ENCODE measurements at places on chromosomes 6 and 20. TPM values are rescaled to one million over a fixed set of nuclear protein-coding genes. Genes with fewer than 3 reads are reported as not detected.

- no peak for DNase-seq
Measured at GRCh38 chr20:51366155-51366886, 176.2 kb downstream of the NFATC2 start.

DNA sequence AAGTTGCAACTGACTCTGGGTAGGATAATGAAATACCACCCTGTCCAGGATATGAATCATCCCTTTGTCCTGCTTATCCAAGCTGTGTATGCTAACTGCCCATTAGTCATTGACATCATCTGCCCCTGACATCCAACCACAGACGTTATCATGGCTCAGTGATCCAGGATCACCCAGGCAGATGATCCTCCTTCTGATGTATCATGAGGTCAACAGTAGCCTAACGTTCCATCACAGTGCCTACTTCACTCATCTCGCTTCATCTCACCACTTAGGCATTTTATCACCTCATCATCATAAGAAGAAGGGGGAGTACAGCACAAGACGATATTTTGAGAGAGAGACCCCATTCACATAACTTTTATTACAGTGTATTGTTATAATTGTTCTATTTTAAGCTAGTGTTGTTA is 13.4 kb upstream of the BTN3A2 start:
- no peak for DNase-seq

- no peak for DNase-seq
Measured at GRCh38 chr6:36506611-36507010, 40.7 kb downstream of the STK38 start.

DNA sequence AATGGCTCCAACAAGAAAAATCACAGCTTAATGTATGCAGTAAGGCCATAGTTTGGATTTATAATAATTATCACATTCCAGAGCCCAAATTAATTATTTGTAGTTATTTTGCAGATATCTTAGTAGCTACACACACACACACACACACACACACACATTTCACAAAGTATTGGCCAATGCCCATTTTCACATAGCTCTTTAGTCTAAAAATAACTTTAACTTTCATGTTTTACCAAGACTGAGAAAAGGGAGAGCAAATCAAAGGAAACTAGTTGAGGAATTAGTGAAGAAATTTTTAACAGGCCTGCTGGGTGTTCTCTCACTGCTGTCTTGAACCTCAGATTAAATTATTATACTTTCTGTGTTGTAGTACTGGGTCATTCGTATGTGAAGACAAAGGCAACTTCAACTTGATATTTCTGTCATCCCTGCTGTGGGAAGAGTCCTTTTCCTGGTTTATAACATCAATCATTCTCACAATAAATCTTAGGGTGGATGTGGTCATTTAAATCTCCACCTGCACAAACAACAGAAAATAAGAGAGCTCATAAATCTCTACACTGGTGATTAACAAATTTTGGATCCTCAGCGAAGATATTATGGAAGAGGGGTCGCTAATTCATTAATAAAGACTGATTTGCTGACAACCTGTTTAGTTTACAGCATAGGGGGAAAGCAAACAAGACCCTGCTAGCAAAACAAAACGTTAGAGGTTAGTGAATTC is 1.6 kb upstream of the TCF21 start:
- DNase-seq: no peak

GRCh38 chr20:54177378-54177777 is 3.6 kb upstream of the CYP24A1 start:
- DNase-seq: no peak

GRCh38 chr6:12354499-12354898 is 64.3 kb downstream of the EDN1 start:
- DNase-seq: no peak

DNA sequence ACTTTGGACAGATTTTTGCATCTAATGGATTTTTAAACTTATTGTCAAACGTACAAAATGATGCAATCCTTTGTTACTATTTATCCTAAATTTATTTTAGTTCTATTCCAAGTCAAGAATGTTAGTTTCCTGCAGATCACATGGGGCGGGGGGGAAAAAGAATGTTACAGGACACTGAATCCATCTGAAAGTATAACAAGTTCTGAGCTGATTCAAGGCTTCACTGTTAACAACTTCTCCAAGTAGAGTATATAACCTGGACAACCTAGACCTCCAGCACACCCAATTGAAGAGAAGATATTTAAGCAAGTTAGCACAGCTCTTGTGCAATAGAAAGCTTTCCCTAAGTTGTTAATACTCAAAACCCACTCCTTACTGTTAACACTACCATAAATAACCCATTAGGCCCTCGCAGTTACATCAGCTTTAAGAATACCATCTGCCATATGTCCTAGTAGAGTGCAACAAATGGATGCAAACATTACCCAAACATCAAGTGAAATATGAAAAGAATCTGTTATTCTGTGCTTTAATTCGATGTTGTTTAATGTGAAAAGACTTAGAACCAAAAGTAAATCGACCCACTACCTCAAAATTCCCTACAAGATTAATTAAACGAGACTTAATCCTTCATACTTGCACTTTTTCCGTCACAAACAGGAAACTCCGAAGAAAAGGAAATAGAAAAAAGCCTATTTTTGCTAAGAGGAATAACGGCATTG is 1.3 kb downstream of the SEC63 start:
- DNase-seq: no peak

GRCh38 chr20:56278196-56278595 is 29.7 kb downstream of the MC3R start:
- DNase-seq: no peak

DNA sequence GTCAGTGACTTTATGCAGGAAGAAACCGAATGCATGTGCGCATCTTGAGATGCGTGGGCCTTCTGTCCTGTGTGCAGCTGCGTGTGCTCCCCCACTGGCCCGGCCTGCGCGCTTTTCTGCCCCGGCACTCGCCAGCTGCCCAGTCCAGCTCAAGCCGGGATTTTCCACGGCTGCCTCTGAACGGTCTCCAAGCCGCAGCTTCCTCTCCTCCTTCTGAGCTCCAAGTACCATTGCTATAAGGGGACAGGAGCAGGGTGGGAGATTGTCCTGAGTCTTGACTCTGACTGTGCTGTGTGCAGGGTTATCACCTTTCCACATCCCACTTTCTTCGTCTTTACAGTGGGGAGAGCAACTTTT is 302.8 kb downstream of the THBS2 start:
- DNase-seq: no peak

- DNase-seq: no peak
Measured at GRCh38 chr20:21074605-21075336, 31.4 kb downstream of the LINC00237 start.

GRCh38 chr6:41077536-41077935 is 4.8 kb downstream of the NFYA start:
- DNase-seq: no peak

DNA sequence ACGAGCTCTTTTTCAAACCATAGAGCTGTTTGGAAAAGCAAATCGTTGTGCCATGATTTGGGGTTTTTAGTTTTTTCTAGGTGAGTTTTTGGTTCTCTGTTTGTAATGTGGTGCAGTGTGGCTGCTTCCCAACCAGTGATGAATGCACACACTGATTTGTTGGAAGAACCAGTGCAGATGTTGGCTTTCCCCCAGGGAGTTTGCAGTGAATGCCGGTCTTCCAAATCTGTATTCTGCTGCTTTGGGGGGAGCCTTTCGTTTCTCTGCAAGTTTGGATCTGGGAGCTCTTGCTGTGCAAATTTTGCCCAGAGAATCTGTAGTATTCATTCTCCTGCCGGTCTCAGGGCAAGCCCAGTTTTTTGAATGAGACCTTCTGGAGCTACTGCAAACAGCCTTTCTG is 14.5 kb downstream of the HECA start:
- no peak for DNase-seq

DNA sequence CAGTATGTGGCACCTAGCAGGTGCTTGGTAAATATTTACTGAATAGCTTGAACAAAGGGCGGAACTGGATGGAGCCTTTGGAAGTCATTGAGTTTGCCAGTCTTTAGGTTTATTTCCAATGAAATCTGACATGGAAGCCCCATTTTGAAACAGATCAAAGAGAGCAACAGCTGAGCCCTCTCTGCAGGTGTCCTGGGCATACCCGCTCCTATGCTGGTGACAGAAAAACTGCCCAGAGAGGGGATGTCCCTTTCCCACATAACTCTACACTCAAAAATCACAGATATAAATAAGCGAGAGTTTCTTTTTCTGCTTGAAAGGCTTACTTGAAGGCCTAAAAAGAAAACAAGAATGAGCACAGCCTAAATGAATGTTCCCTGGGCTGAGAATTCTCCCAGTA is 53.0 kb upstream of the RALY start:
- no peak for DNase-seq

DNA sequence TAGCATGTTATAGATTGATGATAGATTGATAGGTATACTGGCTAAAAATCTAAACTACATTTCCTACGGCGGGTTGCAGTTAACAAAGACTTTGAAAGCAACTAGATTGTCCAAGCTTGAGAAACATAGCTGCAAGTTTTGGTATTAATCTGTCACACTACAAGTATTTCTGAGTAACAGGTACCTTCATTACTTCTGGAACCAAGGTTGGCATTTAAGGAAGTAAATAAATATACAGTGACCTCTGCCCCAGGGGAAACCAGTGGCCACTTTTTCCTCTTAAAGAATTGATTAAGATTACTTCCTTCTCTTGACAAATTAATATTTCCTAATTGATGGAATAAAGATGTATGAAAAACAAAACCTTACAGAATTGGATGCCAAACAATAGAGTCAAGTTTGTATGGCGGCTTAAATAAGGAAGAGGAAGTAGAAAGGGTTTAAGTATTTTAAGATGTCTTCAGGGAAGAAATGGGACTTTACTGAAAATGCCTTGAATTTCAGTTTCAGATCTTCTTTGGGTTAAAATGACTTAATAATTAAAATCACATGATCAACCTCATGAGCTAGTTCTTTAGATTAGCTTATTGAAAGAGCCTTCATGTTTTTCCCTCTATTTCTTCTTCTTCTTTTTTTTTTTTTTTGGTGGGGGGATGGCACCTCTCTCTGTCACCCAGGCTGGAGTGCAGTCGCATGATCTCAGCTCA is 132.8 kb downstream of the DOK5 start:
- no peak for DNase-seq

DNA sequence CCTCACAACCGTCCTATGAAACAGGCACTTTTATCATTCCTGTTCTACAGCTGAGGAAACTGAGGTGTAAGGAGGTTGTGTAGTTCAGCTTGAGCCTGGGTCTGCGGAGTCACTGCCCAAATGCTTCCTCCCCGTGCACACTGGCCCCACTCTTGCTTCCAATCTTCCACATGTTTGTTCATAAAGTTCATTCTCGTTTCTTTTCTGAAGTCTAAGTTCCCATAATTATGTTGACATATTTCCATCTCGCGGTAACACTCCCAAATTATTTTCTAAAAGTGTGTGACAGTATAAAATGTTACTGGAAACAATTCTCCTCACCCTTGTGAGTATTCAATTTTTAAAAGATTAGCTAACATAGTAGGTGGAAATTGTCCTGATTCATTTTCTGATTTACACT is 106.9 kb downstream of the SLC22A3 start:
- DNase-seq: no peak

- no peak for DNase-seq
Measured at GRCh38 chr6:103522045-103522444, 1337.7 kb downstream of the HACE1 start.

DNA sequence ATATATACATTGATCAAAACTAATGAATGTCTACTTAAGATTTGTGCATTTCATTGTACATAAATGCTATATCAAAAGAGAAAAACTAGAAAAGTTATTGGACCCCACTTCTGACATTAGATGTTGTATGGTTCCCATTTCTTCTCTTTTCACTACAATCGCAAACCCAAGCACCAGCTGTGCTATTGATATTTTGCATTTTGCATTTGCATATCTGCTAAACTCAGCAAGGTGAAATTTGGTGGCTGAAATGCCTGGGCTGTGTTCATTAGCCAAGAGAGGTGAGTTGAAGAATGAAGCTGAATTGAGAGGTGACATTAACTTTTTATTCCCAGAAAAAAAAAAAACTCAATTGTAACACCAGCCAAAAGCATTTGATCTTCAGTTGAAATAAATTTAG is 232.1 kb upstream of the TENT5A start:
- no peak for DNase-seq

DNA sequence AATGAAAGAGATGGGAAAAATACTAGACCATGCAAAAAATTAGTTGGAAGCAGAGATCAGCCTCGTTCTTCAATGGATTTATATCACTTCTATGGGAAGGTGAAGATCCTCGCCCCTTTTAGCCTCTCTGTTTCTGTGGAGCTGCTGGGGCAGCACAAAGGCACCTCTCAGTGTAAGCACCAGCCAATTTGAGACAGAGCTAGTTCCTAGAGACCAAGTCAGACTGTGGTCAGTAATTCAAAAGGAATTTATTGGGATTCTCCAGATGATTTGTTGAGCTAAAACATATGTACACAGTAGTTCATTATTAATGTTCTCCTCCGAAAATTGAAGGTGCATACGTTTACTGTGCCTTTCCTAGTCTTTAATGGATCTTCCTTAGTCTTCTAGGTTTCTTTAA is 42.4 kb downstream of the SCGN start:
- DNase-seq: no peak

Gene CDS2
- total RNA-seq: 130 TPM

Gene LTB
- total RNA-seq: not detected

Gene GCLC
- 28.7 TPM for total RNA-seq

Gene CST5
- total RNA-seq: not detected

Gene COL9A3
- total RNA-seq: 1.8 TPM

Gene THEMIS
- total RNA-seq: not detected

Gene TOX2
- total RNA-seq: 5.0 TPM

Gene NAPB
- 9.6 TPM for total RNA-seq

Measured in endothelial cell (in vitro differentiated cells).